ENCODE measurements at places on chromosomes 12 and 14.

DNA sequence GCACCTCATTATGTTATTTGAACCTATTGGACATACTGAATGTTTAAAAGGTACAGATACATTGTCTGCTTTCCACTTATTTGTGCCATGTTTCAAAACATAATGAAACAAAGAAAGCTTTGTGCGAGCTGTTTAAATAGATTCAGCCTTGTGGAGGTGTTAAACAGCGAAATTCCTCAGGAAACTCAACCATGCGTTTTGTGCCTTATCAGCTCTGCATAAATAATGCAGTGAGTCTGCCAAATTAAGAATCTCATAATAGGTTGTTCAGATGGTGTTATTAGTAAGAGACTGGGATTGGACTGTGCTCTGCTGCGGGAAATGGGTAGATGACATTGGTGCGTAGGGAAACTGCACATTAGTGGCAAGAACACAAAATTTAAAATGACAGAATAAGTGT, 163.7 kb upstream of the CLEC14A start:
- no peak for DNase-seq

GRCh38 chr12:75977952-75978671, 53.5 kb downstream of the PHLDA1 start:
- DNase-seq: peak; percentile 77

DNA sequence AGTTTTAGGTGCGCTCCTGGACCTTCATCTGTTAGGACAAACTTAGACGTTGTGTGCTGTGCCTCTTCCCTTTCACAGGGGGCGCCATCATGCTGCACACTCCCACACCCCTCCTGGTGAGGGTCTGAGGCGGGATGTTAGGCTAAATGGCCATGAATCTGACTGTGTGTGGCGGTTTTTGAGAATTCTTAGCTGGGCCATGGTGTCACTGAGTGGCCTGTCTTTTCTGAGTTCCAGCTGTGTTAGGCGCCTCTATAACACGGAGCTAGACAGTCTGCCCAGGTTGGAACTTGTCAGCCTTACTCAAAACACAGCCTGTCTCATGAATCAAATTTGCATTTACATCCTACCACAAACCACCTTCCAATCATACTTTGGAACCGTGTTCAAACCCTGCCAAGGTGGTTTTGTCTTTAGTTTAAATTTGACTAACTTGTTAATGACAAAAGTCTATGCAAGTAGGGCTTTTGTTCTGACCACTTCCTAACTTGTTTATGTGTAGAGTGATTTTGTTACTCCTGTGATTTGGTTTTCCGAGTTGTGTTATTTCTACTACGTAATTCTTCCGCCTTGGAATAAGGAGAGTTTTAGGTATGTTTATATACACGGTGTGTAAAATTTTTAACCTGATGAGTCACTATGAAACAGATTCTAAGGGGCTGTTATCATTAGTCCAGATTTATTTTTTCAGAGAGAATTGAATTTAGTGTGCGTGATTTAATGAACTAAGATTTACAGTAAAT, 19.6 kb downstream of the ACVR1B start:
- peak; percentile 35 for DNase-seq

- no peak for DNase-seq
These were observed 466.5 kb downstream of the FSCB start for GRCh38 chr14:44040561-44040960.
